ENCODE measurements at places on chromosomes 12 and 14. TPM values are rescaled to one million over a fixed set of nuclear protein-coding genes. Genes with fewer than 3 reads are reported as not detected.

DNA sequence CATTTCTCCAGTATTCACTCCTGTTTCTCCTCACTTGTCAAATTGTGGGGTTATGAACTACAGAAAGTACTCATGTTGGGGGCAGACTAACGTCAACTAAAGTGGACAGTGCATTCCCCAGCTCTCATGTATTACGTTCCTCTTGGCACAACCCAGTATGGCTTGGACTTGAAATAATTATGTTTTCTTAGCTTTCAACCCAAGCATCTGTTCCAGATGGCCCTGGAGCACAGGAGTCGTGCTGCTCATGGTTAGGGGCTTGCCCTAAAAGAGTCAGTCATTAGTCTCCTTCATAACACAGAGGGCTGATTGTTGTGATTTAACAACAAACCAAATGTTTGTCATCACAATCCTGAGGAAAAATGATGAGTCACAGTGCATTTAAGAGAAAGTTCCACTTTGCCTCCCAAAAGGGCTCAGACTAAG is 154.4 kb downstream of the RPAP3 start:
- DNase-seq: peak; percentile 43

DNA sequence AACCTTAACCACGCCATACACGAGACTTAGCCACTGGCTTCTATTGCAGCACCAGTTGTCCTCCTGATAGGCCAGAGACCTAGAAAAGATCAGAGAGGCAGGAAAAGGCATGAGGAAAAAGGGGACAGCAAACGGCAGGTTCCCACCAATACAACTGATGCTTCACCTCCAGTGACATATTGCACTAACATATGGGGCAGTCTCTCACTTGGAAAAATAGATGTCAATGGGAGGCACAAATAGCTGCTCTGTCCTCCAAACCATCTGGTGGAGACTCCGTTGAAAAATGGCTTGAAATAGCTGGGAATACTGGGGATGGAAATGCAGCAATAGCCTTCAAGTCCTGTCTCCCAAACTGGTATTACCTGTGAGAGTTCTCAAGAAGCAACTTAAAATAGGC is 20.3 kb downstream of the SLC8A3 start:
- DNase-seq: no peak

- no peak for DNase-seq
These were observed 16.5 kb downstream of the SELPLG start for GRCh38 chr12:108616941-108617858.

Gene OASL
- 3.1 TPM for total RNA-seq

DNA sequence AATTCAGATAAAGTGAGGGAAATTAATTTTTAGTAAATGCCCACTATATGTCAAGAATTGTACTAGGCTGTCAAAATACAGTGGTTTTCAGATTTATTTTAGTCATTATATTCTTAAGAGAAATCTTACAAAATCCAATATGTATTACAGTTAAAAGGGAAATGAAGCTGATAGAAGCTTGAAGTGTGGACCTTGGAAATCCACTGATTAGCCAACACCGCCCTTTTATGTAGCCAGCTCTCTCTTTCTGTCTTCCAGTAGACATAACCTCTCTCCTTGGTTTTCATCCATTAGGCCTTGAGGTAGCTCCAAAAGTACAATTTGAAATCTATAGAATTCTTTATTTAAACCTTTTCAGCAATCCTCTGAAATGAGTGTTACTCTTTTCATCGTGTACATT is 63.2 kb downstream of the USP15 start:
- no peak for DNase-seq

GRCh38 chr14:88032373-88032772 is 27.4 kb downstream of the GPR65 start:
- no peak for DNase-seq

Gene MGST1
- total RNA-seq: 410 TPM

Gene KITLG
- 30.5 TPM for total RNA-seq

- no peak for DNase-seq
These were observed 9.9 kb upstream of the GYS2 start for GRCh38 chr12:21614506-21614905.

DNA sequence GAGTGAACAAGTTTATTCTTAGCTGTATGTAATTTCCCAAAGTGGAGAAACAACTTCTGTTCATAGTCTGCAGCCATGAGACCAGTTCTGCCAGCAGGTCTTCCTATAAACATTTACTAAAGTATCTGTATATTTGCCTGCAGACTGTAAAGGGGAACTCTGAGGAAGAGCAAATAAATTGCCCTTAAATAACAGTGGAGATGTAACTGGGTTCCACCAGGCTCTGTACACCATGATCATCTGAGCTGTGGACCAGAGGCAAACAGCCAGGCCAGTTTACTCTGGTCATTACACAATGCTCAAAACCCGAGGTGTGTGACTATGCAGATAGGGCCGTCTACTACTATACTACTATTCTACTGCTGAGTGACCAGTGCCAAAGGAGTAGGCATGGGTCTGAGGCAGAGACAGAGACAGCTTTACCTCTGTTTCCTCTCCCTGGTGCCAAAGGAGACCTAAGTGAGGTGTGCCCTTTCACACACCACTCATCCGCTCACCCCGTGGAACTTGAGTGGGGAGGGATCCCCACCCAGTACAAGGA is 21.1 kb upstream of the CERS5 start:
- no peak for DNase-seq

- DNase-seq: no peak
These were observed 36.2 kb downstream of the SYNE3 start for GRCh38 chr14:95480109-95480886.

- DNase-seq: no peak
These were observed 92.9 kb downstream of the PELI2 start for GRCh38 chr14:56211084-56211483.

Gene PTCSC3
- not detected for total RNA-seq

- DNase-seq: no peak
These were observed 401.7 kb downstream of the TRHDE start for GRCh38 chr12:72673853-72674252.

DNA sequence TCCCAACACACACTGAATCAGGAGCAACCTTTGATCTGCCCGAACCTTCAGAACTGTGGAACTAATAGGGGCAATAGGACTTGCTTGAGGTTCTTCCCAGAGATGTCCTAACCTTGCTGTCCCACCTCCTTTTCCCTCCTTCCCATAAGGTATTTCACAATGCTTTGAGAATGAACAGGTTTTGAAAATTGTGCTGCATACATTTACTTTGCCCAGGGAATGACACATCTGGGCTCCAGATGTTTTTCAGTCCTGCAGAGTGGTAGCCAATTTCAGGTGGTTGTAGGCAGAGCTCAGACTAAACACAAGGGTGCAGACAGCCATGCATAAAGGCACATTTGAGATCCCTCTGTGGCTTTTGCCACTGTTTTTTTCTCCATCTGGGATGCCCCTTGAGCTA is 206.7 kb upstream of the PWP1 start:
- no peak for DNase-seq

DNA sequence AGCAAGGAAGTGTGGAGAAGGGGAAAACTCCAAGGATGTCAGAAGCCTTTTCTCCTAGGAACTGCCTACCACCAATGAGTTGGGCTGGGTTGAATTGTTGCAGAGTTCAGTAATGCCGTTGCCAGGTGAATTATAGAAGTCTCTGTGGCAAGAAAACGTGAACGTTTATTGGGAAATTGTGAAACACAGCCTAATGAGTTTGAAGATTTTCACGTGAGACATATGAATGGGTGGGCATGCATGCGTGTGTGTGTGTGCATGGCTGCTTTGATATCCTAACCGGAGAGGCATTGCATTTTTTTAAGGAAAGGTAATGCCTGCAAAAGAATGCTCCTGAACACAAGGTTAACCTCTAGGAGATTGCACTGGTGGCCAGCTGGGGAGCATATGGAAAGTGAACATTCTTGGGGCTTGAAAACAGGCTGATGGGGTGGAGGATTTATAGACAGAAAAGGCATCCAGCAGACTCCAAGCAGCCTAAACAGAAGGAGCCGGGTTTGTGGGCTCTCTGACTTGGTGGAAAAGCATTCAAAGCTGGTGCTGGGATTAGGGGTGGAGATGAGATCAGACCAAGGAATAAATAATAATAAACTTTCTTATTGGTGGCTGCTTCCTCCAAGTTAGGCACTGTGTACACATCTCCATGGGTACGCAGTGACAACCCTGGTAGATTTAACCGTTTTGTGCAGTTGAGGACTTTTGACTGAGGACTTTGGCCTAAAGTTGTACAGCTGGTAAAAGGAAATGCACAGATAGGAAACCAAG is 67.8 kb downstream of the NTF3 start:
- no peak for DNase-seq

DNA sequence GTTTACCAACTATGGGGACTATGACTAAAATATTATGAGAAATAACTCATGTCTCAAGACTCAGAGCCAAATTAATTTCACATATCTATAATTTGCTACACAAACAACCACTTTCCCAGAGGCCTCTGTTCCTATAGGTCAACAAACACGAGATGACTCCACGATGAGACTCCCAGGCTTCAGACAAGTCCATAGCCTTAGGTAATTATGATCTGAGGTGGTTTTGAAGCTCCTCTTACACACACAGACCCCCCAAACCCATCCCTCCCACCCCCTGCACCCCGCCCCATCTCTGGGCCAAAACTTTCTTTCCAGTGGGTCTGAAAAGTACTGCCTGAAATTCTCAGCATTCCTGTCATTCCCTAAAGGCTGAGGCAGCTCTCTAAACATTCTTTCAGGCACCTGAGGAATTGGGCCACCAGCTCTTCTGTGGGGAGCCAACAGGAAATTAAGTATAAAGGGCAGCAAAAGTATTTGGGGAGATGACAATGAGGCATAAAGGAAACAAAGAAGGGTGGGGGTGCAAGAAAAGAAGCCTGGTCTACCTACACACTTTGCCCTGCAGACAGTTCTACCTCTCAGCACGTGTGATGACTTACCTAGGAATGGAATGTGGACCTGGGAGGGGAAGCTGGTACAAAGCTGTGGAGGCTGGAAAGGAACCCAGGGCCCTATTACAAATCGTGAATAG is 143.6 kb downstream of the PAWR start:
- DNase-seq: peak; percentile 71

DNA sequence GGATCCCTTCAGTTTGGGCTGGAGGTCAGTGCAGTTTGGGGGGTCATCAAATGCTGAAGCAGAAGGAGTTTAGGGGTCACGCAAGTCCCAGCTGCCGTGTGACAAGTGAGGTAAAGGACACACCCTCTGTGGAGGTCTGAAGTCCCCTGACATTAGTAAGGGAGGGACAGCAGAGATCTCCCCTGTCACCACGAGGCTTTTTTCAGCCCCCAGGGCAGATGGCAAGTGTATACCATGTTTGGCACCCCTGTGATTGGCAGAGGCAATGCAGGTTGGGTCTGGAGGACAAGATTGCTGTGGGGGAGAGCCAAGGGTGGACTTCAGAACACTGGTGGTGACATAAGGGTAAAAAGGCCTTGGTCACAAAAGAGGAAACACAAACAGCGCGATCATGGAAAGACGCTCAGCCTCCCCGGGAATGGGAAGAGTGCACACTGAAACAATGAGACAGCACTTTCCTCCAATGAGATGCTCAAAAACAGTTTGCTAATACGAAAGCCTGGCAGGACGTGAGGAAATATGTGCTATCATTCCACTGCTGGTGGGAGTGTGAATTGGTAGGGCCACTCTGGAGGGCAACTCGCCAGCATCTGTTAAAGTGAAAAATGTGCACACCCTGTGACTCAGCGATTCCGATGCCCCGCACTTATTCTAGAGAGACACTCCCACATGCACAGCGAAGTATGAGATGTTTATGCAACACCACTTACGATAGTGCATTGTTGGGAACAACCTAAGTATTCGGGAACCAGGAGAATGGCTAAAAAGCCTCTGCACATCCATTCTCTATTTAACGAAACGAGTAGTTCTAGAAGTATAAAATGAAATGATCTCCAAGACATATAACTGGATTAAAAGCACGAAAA is 14.4 kb upstream of the CD27 start:
- peak; percentile 70 for DNase-seq

GRCh38 chr14:95077345-95077744 is 80.0 kb downstream of the DICER1 start:
- DNase-seq: no peak

DNA sequence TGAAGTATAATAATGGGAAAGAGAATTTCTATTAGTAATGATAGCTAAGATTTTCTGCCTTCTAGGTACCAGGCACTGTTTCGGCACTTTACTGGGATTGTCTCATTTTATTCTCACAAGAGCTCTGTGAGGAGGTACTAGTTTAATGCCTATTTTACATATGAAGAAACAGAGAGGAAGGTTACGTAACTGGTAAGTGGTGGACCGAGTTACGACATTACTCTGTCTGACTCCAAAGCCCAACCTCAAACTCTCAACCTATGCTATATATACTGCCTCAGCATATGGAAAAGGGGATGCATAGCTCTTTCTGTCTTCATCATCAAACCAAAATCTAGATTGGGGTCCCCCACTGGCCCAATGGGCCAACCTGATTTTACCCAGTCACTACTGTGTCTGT is 133.5 kb downstream of the KTN1 start:
- no peak for DNase-seq

DNA sequence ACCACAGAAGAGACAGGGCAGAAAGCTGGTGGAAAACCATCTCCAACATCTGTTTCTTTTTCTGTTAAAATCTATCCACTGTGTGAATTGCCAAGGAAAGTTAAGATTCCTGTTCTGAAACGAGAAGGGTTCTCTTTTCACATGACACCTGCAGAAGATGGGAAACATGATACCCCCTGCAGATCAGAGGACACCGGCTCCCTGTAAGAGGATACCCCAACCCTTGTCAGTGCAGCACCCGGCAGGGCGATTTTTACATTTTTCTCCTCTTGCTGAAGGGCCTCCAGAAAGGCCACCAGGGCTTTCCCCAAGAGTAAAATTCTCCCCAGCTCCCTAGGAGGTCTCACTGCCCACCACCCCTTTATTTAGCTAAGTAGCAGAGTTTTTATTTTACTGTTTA is 48.2 kb downstream of the DPF3 start:
- no peak for DNase-seq

DNA sequence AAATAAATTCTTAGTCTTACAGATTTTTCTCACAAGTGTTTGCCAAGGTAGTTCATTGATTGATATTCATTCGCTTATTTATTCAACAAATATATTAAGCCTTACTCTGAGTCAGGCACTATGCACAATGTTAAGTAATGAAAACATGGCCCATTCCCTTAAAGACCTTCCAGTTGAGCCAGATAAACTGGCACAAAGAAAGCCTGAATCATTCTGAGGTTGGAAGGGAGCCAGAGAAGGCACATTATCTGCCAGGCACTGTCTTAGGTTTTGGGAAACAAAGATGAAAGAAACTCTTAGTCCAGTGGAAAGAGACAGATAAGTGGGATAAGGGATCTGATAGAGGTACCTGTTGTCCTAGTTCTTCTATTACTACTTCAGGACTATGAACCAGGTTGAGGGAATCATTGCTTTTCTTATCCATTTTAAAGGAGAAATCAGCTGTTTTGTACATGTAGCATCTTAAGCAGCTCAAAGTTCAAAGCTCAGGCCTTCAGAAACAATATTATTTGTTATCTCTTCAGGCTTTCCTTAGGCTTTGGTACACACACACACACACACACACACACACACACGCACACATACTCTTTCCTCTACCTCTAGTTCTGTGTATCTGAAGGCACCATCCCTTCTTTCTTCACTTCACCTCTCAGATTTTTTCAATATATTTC is 27.0 kb downstream of the PDE6H start:
- DNase-seq: peak; percentile 44

Measured in mucosa of gallbladder (tissue), 1 donor.